GM13976 (cell line): ENCODE measurements at places on chromosomes 1 and 21.

GRCh38 chr1:8728464-8728863 is 89.0 kb downstream of the RERE start:
- DNase-seq = peak; percentile 39

- no peak for DNase-seq
Observed at GRCh38 chr1:219514728-219515127, 98.2 kb downstream of the ZC3H11B start.

GRCh38 chr1:102435483-102435882 is 438.8 kb upstream of the OLFM3 start:
- no peak for DNase-seq

DNA sequence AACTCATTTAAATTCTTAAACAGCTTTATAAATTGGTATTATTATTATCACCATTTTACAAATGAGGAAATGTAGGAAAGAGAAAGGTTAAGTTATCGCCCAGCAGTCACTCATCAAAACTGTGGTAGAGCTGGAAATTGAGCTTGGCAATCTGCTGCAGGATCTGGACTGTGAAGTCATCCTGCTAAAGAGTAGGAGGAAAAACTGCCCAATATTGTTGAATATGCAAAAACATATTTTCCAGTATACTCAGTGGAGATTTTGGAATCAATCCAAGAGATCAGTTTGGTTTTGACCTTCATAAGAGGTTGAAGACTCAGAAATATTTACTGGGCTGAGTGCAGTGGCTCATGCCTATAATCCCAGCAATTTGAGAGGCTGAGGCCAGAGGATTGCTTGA is 16.9 kb upstream of the RC3H1 start:
- no peak for DNase-seq

DNA sequence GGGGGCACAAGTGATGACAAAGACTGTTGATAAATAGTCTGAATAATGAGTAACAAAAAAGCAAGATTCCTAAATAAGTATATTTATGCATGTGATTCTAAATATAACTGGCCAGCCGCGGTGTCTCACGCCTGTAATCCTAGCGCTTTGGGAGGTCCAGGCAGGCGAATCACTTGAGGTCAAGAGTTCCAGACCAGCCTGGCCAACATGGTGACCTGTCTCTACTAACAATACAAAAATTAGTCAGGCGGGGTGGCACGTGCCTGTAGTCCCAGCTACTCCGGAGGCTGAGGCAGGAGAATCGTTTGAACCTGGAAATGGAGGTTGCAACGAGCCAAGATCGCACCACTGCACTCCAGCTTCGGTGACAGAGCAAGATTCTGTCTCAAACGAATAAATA is 161.5 kb downstream of the TOMM20 start:
- DNase-seq = no peak

GRCh38 chr1:33273406-33273805 is 17.1 kb downstream of the ZNF362 start:
- no peak for DNase-seq

DNA sequence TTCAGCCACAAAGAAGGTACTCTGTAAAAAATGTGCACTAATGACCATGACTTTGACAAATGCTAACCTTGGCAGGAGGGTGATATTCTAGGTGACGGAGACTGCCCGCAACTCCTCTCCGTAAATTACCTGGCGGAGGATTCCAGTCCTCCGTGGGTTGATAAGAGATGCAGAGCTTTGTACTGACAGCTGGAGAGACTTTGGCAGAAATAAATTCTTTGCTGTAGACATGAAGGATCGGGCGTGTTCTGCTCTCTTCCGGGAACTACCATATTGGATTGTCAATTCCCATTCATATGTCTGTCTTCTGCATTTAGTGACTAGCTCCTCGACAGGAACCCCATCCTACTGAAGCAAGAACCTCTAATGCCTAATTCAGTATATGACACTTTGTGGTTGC is 158.3 kb upstream of the KAZN start:
- DNase-seq = no peak

DNA sequence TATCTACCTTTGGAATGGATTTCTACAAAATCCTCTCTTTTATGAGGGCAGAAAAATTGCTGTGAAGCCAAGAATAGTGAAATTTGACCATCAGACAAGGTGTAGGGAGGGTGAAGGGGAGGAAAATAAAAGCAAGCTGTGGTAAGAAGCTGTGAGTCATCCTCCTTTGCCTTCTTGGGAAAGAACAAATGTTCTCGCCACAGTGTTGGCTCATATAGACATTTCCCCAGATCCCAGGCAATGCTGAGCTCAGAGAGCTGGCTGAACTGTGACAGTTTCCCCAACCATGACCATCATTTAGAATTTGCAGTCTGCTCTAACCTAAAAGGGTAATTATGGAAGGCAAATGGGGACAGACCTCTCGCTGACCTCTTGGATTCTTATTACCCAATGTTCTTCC is 235.4 kb downstream of the PBX1 start:
- no peak for DNase-seq

DNA sequence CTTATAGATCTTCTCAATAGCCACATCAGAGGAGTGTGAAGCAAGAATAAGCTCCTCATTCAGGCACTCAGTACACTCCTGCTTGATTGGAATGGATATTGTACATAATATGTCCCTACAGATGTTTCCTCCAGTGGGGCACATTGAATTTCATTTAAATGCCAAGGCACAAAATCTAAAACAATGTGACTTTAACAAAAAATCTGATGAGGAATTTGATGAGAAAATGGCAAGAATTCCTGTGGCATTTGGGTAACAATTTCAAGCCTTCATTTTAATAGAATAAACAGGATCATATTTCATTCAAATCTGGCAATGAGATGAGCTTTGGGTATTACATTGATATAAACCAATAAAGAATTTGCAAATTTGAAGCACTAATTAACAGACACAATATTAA is 307.7 kb upstream of the PKN2 start:
- DNase-seq = no peak
